NCI-H446 (cell line): ENCODE measurements at places on chromosomes 2 and 18.

GRCh38 chr2:120576509-120577474 is 158.9 kb upstream of the GLI2 start:
- no peak for DNase-seq

DNA sequence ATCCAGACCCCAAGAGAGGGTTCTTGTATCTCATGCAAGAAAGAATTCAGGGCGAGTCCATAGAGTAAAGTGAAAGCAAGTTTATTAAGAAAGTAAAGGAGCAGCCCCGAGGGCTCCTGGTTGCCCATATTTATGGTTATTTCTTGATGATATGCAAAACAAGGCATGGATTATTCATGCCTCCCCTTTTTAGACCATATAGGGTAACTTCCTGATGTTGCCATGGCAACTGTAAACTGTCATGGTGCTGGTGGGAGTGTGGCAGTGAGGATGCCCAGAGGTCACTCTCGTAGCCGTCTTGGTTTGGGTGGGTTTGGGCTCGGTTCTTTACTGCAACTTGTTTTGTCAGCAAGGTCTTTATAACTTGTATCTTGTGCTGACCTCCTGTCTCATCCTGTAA is 750.2 kb upstream of the FANCL start:
- no peak for DNase-seq

DNA sequence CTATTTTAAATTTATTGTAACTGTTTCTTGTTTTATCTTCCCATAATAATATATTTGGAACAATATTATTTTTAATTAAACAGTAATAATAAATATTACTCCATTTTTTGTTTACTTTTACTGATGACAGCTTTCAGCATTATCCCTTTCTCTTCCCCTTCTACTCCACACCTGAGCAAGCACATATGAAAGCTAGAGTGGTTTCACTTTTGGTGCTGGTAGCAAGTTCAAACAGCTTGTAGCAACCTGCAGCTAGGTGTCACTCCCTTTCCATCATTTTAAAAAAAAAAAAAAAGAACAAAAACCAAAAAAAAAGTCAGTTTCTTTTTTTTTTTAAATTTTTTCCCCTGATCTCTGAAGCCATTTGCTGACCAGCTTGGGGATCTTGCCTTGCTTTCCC is 801.8 kb downstream of the CCDC85A start:
- DNase-seq, result no peak

- no peak for DNase-seq
These were observed 136.7 kb downstream of the LAMA3 start for GRCh38 chr18:23825978-23826405.

GRCh38 chr18:9876867-9877654 is 8.7 kb upstream of the TXNDC2 start:
- no peak for DNase-seq

- no peak for DNase-seq
These were observed 268.3 kb upstream of the CDH20 start for GRCh38 chr18:61064911-61065310.

DNA sequence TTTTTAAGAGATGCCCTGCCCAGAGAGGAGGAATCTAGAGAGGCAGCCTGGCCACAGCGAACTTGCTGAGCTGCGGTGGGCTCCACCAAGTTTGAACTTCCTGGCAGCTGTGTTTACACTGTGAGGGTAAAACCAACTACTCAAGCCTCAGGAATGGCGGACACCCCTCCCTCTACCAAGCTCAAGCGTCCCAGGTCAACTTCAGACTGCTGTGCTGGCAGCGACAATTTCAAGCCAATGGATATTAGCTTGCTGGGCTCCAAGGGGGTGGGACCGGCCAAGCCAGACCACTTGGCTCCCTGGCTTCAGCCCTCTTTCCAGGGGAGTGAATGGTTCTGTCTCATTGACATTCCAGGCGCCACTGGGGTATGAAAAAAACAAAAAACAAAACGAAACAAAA is 289.4 kb downstream of the KCNS3 start:
- DNase-seq, result no peak

GRCh38 chr18:69480460-69480859 is 79.8 kb downstream of the DOK6 start:
- DNase-seq, result no peak

DNA sequence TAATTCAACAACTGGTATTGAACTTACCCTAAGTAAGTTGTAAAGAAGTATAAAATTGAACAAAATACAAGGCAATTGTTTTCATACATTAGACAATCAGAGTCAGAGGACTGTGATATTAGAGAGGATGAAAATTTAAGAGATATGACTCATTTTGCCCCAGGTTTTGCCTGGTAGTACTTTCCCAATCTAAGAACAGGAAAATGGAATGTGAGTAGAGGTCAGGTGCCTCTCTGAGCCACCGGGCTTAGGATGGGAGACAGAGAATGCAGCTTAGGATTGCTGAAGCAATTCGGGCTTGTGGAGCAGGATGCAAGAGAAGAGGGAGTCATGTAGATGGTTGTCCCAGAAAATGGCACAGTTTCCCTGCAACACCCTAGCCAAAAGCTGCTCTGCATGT is 219.7 kb upstream of the CHST9 start:
- no peak for DNase-seq

DNA sequence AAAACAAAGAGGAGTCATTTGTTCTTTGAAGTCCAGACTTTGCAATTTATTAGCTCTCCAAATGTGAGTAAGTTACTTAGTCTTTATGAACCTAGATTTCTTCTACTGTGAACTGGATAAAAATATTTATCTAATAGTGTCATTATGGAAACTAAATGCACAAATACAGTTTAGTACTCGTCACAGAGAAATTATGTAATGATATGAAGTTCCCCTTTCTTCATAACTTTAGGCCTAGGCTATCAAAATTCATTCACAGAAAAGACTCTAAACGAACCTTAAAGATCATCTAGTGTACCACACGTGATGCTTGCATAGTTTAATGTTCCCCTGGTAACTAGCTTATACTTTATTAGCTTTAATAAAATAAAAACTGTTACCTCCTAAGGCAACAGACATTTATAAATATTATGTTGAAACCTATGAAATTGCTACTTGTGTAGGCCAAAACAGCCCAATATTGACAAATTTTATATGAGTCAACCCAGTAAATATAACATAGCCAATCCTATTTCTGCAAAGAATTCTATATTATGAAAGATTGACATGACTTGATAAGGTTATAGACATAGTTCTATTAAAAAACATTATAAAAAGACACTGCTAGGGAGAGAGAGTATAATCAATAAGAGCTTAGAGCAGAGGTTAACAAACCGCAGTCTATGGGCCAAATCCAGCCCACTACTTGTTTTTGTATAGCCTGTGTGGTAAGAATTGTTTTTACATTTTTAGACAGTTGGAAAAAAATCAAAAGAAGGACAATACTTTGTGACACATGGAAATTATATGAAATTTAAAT is 44.9 kb upstream of the ITPRID2 start:
- no peak for DNase-seq

DNA sequence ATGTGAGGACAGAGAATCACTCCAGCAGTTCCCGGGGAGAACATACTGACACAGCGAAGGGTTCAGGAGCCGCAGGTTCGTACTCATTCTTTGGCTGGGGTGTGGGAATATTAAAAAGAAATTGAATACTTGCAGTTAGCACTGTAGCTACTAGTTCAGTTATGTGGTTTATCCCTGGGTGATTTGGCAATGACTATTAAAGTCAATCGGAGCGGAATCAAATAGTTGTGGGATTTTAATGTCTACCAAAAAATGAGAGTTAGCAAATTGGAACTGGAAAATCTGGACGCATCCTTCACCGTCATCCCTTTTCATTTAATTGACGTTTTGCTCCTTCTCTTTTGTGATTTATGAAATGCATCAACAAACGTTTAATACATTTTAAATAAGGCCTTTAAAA is 50.8 kb downstream of the GBX2 start:
- DNase-seq, result no peak

DNA sequence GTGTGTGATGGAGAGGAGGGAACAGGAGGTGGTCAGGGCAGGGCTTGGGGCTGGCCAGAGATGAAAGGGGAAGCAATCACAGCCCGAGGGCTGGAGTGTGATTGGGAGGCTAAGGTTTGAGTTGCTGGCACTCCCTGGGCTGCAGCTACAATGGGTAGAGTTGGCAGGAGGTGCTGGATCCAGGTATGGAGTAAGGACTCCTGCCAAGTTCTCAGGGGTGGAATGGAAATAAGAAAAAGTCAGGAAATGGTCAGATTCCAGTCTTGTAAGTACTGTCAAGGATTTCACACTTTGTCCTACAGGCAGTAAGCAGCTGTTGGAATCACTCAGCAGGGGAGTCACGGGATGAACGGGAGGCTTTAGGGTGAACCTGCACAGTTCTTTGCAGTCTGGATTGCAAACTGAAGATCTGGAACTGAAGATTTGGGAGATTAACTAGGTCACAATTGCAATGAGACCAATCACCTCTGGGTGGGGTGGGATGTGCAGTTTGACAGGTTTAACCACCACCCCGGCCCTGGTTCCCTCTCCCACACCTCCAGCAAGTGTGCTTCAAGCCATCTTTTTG is 10.9 kb upstream of the INPP5D start:
- DNase-seq, result no peak

DNA sequence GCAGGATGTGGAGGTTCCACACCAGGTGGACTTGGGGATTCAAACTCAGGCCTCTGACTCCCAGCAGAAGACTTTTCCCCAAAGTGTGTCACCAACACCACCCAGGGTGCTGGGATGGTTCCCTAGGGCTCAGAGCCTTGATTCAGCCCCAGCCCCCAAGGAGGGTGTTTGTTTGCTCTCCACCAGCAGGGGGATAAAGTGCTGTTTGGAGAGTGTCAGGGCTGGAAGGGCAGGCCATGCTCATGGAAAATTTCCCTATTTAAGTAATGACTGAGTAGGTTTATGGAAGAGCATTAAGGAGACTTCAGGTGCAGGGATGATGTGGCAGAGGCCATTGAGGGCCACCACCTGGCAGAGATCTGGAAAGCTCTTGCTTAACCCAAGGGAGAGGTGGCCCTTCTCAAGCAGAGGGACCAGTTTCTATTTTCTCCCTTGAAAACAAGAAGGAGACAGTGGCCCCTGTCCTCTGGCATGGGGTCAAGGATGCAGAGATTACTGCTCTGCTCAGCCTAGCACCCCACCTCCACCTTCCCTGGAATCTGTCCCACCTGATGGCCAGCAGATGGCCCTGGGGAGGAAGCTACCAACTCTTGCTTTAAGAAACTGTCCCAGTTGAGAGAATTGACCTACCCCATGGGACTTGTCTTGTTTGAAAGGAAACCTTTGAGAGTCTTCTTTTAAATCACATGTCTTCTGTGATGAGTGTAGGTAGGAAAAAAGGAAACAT is 122.1 kb downstream of the ACOXL start:
- no peak for DNase-seq
